ENCODE measurements at places on chromosomes 6 and 20.

DNA sequence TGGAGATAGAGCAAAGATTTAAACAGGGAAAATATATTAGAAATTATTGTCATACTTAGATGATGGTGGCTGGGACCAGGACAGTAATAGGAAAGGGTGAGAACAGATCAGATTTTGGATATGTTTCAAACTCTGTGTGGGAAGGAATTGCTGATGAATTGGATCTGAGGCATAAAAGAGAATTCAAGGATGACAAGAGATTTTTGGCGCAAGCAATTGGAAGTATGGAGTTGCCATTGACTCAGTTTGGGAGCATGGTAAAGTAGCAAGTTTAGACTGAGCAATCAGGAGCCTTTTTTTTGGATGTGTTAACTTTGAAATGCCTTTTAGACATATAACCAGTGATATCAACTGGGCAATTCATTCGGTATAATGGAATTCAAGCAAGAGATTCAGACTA lies 14.4 kb downstream of the TAB2 start:
- no peak for DNase-seq

DNA sequence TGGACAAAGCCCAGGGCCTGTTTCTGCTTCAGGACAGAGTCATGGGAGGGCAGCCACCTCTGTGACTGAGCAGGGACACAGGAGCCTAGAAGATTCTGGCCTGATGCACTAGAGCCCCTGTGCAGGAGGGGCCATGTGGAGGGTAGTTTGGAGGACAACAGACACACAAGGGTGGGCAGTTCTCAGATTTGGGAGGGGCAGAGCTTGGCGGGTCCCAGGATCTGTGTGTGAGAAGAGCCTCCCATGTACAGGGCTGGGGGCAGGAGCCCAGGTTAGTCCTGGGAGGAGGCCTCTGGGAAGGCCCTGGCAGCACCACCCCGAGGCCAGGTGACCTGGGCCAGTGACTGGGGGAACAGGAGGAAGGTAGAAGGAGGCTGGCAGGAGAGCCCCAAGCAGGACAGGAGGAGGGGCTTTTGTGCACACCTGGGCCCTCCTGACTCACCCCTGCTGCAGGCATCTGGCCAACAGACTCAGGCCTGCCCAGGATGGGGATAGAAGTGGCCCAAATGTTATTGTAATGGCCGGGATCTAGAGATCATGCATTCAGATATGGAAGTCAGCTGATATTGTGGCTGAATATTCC lies 1.4 kb upstream of the ULBP3 start:
- no peak for DNase-seq

DNA sequence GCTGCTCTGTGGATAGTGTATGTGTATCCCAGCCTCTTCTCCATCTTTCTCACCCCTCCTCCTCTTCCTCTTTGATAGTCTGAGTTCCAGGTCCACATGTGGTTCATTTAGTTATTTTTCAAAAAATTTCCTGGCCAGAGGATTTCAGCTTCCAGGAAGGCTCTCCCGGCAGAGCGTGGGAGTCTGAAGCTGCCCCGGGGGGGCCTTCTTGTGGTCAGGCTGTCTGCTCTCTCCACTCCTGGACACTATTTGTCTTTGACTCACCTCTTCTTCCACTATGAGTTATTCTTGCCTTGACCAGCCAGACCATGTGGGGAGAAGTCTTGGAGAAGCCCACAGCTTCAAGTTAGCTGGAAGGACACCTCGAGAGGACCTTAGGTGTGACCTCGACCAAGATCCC lies 258.8 kb downstream of the CDC5L start:
- DNase-seq, result no peak

- DNase-seq, result no peak
Measured at GRCh38 chr6:79250107-79250514, 15.6 kb upstream of the HMGN3 start.

GRCh38 chr20:16025084-16025483 lies 548.2 kb downstream of the KIF16B start:
- DNase-seq, result no peak

DNA sequence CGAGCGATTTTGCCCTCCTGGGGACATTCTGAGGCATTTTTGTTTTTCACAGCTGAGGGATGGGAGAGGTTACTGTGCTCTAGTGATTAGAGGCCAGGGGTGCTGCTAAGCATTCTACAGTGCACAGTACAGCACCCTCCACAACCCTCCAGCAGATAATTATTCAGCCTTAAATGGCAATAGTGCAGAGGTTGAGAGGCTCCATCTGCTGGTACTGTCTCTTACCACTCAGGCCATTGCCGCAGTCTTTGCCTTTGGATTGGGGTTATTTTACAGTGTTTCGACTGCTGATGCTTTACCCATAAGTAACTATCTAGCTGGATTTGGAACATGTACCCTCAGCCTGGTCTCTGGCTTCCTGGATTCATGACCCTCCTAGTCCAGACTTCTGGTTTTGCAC lies 705.3 kb downstream of the KIF16B start:
- no peak for DNase-seq

- DNase-seq, result no peak
Measured at GRCh38 chr20:6877633-6878032, 110.1 kb downstream of the BMP2 start.

- no peak for DNase-seq
Measured at GRCh38 chr20:47257256-47257655, 99.2 kb downstream of the ZMYND8 start.

GRCh38 chr6:83883240-83883639 lies 23.8 kb downstream of the CYB5R4 start:
- DNase-seq, result peak; percentile 4

GRCh38 chr6:34705241-34705640 lies 8.7 kb upstream of the ILRUN start:
- no peak for DNase-seq

DNA sequence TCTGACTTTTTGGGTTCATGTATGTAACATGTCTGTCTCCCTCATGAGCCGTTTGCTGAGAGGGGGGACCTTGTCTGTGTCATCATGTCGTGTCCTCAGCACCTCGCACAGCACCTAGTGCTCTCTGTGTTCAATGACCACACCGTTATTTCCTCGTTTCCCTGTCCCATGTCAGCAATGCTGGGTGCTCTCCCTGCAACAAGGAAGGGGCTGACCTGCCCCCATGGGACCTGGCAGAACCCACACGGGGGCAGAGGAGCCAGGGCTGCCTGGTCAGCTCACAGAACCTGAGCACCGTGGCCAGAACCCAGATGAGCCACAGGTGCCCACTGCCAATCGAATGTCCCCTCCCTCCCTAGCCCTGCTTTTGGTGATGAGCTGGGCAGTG lies 7.3 kb downstream of the ADA start:
- no peak for DNase-seq

- DNase-seq, result no peak
Measured at GRCh38 chr6:18262702-18263417, 1.5 kb downstream of the DEK start.

GRCh38 chr6:11804135-11804534 lies 25.5 kb upstream of the ADTRP start:
- no peak for DNase-seq

DNA sequence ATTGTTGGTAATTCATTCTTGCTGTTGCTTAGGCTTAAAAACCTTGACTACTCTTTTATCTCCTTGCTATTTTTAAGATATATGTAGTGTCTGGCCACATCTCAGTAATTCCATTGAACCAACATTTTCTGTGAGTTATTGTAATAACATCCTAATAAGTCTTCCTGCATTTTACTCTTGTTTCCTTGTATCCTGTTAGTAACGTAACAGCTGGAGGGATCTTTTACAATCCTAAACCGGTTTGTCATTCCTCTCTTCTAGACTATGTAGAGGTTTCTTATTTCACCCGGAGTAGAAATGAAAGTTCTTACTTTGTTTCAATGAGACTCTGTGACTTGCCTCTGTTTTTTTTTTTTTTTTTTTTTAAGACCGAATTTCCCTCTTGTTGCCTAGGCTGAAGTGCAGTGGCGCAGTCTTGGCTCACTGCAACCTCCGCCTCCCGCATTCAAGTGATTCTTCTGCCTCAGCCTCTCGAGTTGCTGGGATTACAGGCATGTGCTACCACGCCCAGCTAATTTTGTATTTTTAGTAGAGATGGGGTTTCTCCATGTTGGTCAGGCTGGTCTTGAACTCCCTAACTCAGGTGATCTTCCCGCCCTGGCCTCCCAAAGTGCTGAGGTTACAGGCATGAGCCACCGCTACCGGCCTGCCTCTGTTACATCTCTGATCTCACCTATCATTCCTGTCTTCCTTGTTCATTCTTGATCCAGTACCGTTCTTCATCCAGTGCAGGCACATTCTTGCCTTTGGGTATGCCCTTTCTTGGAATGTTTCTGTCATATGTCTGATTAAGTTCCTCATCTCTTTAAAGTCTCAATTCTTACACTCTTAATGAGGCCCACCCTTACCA lies 44.7 kb downstream of the NCOA3 start:
- no peak for DNase-seq

DNA sequence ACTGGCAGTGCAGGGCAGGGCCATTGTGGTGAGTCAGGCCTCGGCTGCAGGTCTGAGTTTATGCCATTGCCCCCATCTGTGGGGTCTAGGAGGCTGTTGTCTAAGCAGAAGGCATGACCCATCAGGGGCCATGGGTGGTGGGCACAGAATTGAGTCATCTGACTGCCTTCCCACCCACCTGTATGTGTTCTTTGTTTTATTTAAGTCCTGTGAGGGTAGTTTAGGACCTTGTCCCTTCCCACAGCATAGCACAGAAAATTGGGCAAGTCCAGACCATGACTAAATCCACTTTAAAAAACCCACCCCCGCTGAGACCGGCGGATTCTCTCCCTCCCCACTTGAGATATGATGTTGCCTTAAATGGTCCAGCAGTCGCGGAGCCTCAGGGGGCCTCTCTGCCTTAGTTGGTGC lies 40.3 kb downstream of the ERMARD start:
- DNase-seq, result no peak
